ENCODE measurements at places on chromosomes 16 and 17. TPM values are rescaled to one million over a fixed set of nuclear protein-coding genes. Genes with fewer than 3 reads are reported as not detected.

The COIL gene
- 21.3 TPM for total RNA-seq

The CCL3 gene
- 287 TPM for total RNA-seq

The NPIPA3 gene
- 1.2 TPM for total RNA-seq

The EPN3 gene
- not detected for total RNA-seq

The GRIN2A gene
- not detected for total RNA-seq

The MAPT gene
- 0.75 TPM for total RNA-seq

The HAS3 gene
- 0.39 TPM for total RNA-seq

The NEURL4 gene
- total RNA-seq = 22.5 TPM

The IRX5 gene
- not detected for total RNA-seq

The DLG4 gene
- total RNA-seq = 11.7 TPM

The TSPOAP1 gene
- 11.8 TPM for total RNA-seq

The PPM1E gene
- total RNA-seq = not detected

The PRRT2 gene
- 0.64 TPM for total RNA-seq

The SLC7A5 gene
- 337 TPM for total RNA-seq

The HSD11B2 gene
- total RNA-seq = 2.2 TPM

The SOCS7 gene
- 25.3 TPM for total RNA-seq

The NHERF2 gene
- 1.9 TPM for total RNA-seq

The NOXO1 gene
- not detected for total RNA-seq

The BCL6B gene
- 0.46 TPM for total RNA-seq

The ST6GALNAC1 gene
- 0.89 TPM for total RNA-seq

The UMOD gene
- not detected for total RNA-seq

The ZG16B gene
- total RNA-seq = 0.65 TPM

The VMO1 gene
- 0.30 TPM for total RNA-seq

The KRTAP9-2 gene
- not detected for total RNA-seq

The KCNJ16 gene
- total RNA-seq = not detected

The HCRT gene
- total RNA-seq = not detected

The NDE1 gene
- total RNA-seq = 117 TPM

The KRTAP3-2 gene
- total RNA-seq = not detected

The ZNF267 gene
- 64.9 TPM for total RNA-seq

The ZPBP2 gene
- 0.19 TPM for total RNA-seq

The CORO1A gene
- total RNA-seq = 997 TPM

The TEKT5 gene
- not detected for total RNA-seq

The CSH1 gene
- total RNA-seq = not detected

The TUBG2 gene
- 9.2 TPM for total RNA-seq

The CD300H gene
- not detected for total RNA-seq

The CCDC154 gene
- 0.70 TPM for total RNA-seq

The HBM gene
- not detected for total RNA-seq

The CCL8 gene
- total RNA-seq = not detected

The MYH1 gene
- total RNA-seq = not detected

The SLC46A1 gene
- total RNA-seq = 3.0 TPM

The TSPAN10 gene
- total RNA-seq = 0.35 TPM

Data from activated CD4-positive, alpha-beta T cell treated with anti-CD3 and anti-CD28 coated beads for 36 hours (primary cell).